ENCODE measurements at places on chromosomes 3 and 15.

- DNase-seq = no peak
- no peak overlapping the region for H3K4me3 ChIP-seq
- H3K4me1 ChIP-seq = peaks cover 6% of the 10 kb centered on the region
These were observed 34.4 kb downstream of the CA12 start for GRCh38 chr15:63347074-63347857.

- H3K27ac ChIP-seq = no peak overlapping the region
- H3K4me1 ChIP-seq = peaks cover 15% of the 10 kb centered on the region
- no peak for DNase-seq
These were observed 121.6 kb downstream of the UBE2E2 start for GRCh38 chr3:23324745-23325144.

DNA sequence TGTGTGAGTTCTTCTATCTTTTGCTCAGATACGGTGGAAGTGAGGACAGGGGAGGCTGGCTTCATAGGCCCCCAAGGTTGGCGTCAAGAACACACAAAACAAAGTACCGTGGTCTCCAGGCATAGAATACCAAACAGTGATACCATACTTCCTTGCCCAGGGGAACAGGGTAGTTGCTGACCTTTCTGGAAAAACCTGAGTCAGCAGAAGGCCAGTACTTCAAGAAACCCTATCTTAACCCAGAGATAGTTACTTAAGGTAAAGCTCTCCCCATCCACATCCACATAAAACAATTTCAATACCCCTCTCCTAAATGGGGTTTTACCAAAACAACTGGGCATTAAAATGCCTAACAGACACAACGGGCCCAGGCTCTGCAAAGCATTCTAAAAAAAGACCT is 29.6 kb upstream of the RPS17 start:
- H3K27ac ChIP-seq = no peak overlapping the region
- H3K4me3 ChIP-seq = no peak overlapping the region
- no peak for DNase-seq
- peaks cover 14% of the 10 kb centered on the region for H3K4me1 ChIP-seq
- H3K27me3 ChIP-seq = no peaks in the 10 kb centered on the region

- H3K27me3 ChIP-seq = no peaks in the 10 kb centered on the region
- H3K27ac ChIP-seq = peak overlapping the region; percentile 55
- no peak overlapping the region for H3K4me3 ChIP-seq
- DNase-seq = peak; percentile 71
These were observed 37.2 kb upstream of the BLM start for GRCh38 chr15:90679959-90680358.

- no peaks in the 10 kb centered on the region for H3K36me3 ChIP-seq
- DNase-seq = no peak
- peaks cover 98% of the 10 kb centered on the region for H3K4me1 ChIP-seq
These were observed 12.4 kb downstream of the BMF start for GRCh38 chr15:40096094-40096891.

Measured in sigmoid colon (tissue), 7 donors.